ENCODE measurements at places on chromosomes 7 and 10.

DNA sequence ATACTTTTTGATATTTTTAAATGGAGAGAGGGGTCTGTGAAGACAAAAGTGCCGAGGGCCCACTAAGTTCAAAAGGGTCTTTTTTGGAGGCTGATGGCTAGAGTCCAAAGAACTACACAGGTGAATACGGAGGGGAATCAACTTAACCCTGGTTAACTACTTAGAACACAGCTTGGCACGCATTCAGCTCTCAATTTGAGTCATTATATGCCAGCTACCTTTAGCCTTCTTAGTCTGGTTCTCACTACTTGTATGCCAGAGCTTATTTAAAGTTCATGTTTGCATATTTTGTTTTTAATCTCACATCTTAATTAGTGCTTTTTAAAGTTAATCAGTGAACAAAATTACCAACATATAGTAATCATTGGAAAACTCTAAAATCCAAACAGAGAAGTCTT, 80.8 kb downstream of the VWDE start:
- no peak for DNase-seq

DNA sequence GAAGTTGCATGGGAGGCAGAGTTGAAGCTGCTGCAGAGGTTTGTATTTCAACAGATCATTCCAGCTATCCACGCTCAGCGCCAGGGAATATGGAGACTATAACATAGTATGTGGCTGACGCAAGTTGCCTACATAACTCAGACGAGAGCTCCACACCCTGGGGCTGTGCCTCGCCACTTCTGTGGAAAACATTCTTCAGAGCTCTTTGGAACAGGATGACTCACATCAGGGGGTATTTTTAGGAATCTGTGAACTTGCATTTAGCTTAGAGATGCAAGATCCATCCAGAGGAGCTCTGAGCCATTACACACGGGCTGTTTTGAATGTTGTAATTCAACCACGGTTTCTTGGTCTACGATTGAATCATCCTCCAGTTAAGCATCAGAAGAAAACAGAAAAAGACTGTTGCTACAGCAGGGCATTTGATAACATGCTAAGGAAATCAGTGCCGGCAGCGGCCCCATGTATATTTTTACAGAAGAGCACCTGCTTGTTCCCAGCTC, 481.5 kb upstream of the AKR1E2 start:
- DNase-seq = peak; percentile 100

- peak; percentile 4 for DNase-seq
Observed at GRCh38 chr10:69438536-69439349, 12.5 kb upstream of the TSPAN15 start.

DNA sequence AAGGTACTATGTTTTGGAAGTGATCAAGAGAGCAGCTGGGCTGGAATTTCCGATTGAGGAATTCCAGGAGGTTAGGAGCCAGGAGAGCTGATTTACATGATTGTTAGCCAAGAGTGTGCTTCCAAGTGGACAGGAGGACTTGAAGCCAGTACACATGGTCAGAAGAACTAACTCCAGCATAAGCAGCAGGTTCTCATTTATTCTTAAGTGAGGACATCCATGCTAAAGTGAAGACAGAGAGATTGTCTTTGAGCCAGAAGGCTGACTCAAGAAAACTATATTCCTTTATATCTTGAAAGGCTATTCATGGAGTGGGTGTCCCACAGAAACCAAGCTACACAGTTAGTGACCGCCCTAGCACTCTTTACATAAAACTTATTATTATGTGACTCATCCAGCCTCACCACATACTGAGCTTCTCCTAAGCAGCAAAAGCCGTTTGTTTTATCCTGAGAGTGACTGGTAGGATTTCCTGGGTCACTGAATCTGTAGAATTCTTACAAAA, 56.7 kb upstream of the SEMA3A start:
- DNase-seq = peak; percentile 94

- DNase-seq = peak; percentile 11
Observed at GRCh38 chr7:34247468-34247867, 342.1 kb downstream of the BMPER start.

GRCh38 chr7:711093-711921, 15.2 kb upstream of the DNAAF5 start:
- DNase-seq = no peak

DNA sequence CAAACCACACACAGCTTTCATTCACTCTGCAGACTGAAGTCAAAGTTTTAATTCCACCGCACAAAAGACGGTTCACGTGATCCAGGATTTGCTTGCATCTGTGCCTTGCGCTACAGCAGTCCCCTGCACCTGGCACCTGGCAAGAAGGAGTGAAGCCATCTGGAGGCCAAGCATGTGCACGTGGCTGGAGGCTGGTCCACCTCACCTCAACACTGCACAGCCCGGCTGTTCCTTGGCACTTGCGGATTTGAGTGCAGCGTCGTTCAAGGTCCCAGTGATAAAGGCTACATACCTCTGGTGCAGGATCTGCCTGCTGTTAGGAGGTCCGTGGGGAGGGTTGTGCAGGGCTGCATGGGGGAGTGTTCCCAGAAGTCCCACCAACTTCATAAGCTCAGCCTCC, 248.5 kb upstream of the GRB10 start:
- no peak for DNase-seq

GRCh38 chr10:11754620-11755019, 12.4 kb downstream of the ECHDC3 start:
- DNase-seq = no peak

Measured in astrocyte of the spinal cord (primary cell).